ENCODE measurements at places on chromosomes 3 and 15.

- no peak for DNase-seq
Observed at GRCh38 chr15:86382341-86382740, 302.7 kb downstream of the AGBL1 start.

- DNase-seq, result no peak
Observed at GRCh38 chr15:69013726-69014406, 629 bp upstream of the NOX5 start.

DNA sequence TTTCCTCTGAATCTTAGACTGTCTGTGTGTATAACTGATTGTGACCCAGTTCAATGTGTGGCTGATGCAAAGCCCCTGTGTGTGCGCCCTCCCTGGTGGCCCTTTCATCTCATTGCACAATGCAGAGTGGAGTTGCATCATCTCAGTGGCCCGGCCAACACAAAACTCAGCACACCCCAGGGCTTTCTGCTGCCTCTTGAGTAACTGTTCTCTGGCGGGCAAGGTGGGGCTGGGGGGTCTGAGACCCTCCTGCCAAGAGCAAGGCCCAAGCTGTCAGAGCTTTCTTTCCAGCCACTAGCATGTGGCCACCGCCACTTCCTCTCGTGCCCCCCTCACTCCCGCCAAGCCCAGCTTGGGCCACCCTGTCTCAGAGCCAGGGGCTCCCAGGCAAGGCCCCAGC, 80.7 kb upstream of the ALDH1L1 start:
- DNase-seq, result no peak

GRCh38 chr3:60633644-60634043, 617.6 kb downstream of the FHIT start:
- DNase-seq, result no peak
